AG09319 (cell line): ENCODE measurements at places on chromosomes 7 and 10.
A peak's percentile ranks its signal among the peaks of the same experiment; 100 is the strongest.

GRCh38 chr7:117829450-117830117 lies 43.7 kb downstream of the CTTNBP2 start:
- DNase-seq, result no peak

DNA sequence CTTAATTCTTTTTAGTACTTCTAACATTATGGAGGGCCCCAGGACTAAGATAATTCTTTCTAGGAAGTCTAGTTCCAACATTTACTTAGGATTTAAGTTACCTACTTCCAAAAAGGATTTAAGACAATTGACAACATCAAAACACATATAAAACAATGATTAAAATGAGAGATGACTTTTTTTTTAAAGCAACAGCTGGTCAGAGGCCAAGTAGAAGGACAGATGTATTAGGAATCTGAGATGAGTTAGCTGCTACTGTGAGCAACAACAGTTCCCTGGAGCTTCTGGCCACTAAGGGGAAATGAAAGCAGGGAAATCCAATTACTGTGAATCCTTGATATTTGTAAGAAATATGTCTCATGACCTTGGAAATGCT lies 222.3 kb downstream of the PHTF2 start:
- no peak for DNase-seq

DNA sequence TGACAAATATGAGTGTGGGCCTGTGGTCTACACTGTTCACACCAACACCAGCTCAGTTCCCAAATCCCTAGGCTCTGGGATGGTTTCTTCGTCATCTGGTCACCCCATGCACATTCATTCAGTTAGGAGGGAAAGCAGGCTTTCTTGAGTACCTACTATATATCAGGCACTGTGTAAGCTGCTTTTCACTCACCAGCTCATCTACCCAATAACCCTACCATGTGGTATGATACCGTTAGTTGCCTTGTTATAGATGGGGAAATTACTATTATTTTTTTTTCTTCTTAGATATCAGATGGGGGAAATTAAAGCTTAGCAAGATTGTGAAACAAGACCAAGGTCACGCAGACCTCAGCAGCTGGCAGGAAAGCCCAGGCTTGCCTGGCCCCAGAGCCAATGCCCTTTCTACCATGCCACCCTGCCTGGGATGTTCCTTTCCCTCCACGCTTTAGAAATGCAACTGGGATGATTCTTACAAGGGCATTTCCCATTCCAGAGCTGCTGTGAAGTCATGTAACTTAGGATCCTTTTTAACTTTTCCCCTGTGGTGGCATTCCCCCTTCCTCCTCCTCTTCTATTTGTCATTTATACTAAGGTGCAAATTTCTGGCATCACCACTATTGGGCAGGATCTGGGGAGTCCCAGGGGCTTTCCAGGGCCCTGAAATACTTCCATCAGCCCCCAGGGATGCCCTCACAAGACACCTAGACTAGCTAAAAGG lies 93.1 kb upstream of the EFCAB10 start:
- DNase-seq, result no peak

DNA sequence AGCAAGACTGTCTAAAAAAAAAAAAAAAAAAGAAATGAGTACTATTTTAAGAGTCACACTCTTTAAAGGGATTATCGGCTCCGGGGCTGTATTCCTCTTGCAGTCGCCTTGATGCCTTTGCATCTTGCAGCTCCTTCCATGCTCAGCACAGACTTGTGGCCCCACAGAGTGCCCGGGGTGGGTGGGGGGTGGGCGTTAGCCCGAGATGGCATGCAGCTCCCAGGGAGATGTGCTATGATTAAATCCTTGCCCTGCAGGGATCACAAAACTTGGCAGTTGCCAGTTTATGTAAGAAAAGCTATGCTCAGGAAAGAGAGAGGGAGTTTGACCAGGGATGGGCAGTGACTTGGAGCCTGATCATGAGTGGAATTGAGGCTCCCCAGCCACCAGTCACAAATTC lies 81.9 kb downstream of the CCDC3 start:
- DNase-seq, result no peak

GRCh38 chr7:157043745-157044144 lies 33.3 kb upstream of the MNX1 start:
- DNase-seq, result no peak

DNA sequence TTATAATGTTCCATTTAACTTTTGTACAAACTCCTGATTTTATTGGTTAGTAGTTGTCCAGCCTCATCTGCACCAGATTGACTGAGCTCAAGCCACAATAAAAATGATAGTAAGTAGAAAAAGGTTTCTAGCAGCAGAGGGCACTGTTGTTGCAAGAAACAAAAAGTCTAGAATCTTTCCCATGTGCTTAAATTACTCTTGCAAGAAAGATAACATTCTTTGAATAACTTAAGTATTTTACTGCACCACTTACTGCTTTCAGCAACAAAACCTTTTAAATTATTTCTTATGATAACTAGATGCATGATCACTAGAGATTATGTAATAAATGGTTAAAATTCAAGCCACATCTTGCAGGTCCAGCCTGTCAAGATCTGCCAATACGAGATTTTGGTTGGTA lies 27.0 kb downstream of the LMOD2 start:
- peak; percentile 38 for DNase-seq

DNA sequence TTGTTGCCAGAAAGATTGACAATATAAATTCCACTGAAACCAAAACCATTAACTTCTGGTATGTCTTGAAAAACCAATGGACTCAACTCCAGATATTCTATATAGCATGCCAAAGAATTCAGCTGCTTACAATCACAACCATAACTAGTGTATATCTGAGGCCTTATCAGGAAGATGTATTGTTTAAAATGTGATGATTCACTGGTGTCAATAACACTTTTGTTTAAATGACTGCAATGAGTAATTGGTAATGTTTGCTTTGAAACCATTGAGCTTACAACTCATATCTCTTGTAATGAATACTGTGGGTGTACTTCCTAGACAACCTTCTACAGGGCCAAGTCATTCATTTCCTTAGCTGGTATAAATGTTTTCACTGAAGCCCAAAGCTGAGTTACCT lies 727.9 kb upstream of the KCND2 start:
- DNase-seq, result no peak

DNA sequence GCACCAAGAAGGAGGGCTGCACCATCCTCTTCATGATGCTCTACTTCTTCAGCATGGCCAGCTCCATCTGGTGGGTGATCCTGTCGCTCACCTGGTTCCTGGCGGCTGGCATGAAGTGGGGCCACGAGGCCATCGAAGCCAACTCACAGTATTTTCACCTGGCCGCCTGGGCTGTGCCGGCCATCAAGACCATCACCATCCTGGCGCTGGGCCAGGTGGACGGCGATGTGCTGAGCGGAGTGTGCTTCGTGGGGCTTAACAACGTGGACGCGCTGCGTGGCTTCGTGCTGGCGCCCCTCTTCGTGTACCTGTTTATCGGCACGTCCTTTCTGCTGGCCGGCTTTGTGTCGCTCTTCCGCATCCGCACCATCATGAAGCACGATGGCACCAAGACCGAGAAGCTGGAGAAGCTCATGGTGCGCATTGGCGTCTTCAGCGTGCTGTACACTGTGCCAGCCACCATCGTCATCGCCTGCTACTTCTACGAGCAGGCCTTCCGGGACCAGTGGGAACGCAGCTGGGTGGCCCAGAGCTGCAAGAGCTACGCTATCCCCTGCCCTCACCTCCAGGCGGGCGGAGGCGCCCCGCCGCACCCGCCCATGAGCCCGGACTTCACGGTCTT lies 1.9 kb downstream of the FZD1 start:
- DNase-seq, result no peak

- DNase-seq, result no peak
Measured at GRCh38 chr10:60384011-60384410, 5.7 kb downstream of the ANK3 start.
